Adrenal gland (tissue), 19 donors: ENCODE measurements at places on chromosomes 5 and 9. TPM values are rescaled to one million over a fixed set of nuclear protein-coding genes. Genes with fewer than 3 reads are reported as not detected.

DNA sequence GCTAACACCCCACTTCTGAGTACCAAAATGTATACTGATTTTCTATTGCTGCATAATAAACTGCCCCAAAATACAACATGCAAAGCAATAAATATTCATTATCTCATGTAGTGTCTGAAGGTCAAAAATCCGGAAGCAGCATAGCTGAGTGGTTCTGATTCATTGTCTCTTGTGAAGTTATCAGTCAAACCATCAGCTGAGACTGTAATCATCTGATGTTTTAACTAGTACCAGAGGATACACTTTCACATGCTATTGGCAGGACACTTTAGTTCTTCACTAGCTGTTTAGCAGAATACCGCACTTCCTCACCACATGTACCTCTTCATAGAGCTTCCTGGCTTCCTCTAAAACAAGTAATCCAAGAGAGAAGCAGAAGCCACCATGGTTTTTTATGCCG lies 12.7 kb upstream of the TMEM161B start:
- no peak for DNase-seq

GRCh38 chr9:134908524-134909309 lies 9.0 kb downstream of the FCN1 start:
- DNase-seq = peak; percentile 5

- DNase-seq = no peak
Measured at GRCh38 chr5:161333194-161333880, 213.2 kb downstream of the GABRB2 start.

GRCh38 chr5:139985733-139986132 lies 57.4 kb downstream of the NRG2 start:
- DNase-seq = peak; percentile 43

GRCh38 chr9:135334953-135335460 lies 144.6 kb upstream of the PPP1R26 start:
- DNase-seq = no peak

GRCh38 chr5:170819824-170820223 lies 36.3 kb downstream of the GABRP start:
- no peak for DNase-seq

DNA sequence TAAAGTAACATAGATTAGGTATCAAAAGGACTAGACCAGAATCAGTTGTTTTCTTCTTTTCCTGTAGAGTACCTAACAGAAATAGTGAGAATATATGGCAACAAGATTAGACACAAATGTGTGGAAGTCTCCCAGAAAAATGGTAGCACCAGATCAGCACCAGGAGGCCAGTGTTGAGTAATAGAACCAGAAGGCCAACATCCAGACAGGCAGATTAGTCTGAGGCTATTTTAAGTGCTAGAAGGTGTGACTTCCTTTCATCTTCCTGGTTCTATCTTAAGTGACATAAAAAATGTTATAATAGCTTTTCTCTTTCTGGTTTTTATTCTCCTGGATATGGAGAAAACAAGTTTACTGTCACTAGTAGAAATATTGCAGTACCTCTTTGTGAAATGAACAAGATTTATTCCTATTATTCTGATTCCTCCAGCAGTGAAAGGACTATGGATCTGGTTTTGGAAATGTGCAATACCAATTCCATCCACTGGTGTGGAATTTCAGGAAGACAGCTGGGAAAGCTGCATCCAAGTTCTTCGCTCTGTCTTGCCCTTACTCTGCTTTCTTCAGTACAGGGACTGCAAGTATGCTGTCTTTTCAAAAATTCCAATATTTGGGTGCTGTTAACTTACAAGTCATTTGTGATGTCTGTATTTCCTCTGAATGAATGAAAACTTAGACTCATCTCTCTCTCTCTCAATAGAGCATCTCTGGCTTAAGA lies 39.1 kb downstream of the SHLD3 start:
- no peak for DNase-seq

- DNase-seq = no peak
Measured at GRCh38 chr9:94808926-94809700, 82.6 kb downstream of the AOPEP start.

GRCh38 chr5:155189981-155190380 lies 176.4 kb downstream of the KIF4B start:
- DNase-seq = no peak

DNA sequence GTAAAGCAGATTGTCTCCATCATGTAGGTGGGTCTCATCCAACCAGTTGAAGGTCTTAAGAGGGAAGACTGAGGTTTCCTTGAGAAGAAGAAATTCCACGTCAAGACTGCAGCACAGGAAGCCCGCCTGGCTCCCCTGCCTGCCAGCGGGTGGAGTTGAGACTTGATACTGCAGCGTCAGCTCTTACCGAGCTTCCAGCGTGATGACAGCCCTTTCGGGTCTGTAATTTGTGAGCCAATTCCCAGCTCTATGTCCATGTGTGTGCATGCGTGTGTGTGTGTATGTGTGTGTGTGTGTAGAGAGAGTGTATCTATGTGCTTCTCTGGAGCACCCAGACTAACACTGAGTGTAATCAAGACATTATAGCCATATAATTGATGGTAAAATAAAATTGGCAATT lies 379.7 kb upstream of the IRX2 start:
- DNase-seq = no peak

GRCh38 chr9:124503713-124504529 lies 3.3 kb downstream of the NR5A1 start:
- no peak for DNase-seq

GRCh38 chr5:66620711-66621110 lies 24.5 kb downstream of the MAST4 start:
- no peak for DNase-seq

- no peak for DNase-seq
Measured at GRCh38 chr5:54087436-54087835, 222.9 kb downstream of the ARL15 start.

- DNase-seq = no peak
Measured at GRCh38 chr9:79233542-79233941, 338.2 kb upstream of the TLE4 start.

The CDH9 gene
- total RNA-seq = not detected

The IL33 gene
- 54.3 TPM for total RNA-seq

The ZDHHC11 gene
- 0.57 TPM for total RNA-seq

The S1PR3 gene
- total RNA-seq = 65.0 TPM

The ANXA2R gene
- total RNA-seq = 1.3 TPM

The SLC27A6 gene
- 11.3 TPM for total RNA-seq

The ANGPTL2 gene
- total RNA-seq = 12.2 TPM

The UIMC1 gene
- total RNA-seq = 11.2 TPM

The DBH gene
- 3.9 TPM for total RNA-seq

The AJM1 gene
- 1.4 TPM for total RNA-seq

The SAXO1 gene
- 0.22 TPM for total RNA-seq

The KCNV2 gene
- not detected for total RNA-seq

The ADCY2 gene
- total RNA-seq = 4.1 TPM

The GTF2H2 gene
- 18.2 TPM for total RNA-seq
